ENCODE measurements at places on chromosomes 1 and 21.

GRCh38 chr21:43866260-43866629 is 1.2 kb downstream of the AGPAT3 start:
- peak; percentile 54 for DNase-seq

DNA sequence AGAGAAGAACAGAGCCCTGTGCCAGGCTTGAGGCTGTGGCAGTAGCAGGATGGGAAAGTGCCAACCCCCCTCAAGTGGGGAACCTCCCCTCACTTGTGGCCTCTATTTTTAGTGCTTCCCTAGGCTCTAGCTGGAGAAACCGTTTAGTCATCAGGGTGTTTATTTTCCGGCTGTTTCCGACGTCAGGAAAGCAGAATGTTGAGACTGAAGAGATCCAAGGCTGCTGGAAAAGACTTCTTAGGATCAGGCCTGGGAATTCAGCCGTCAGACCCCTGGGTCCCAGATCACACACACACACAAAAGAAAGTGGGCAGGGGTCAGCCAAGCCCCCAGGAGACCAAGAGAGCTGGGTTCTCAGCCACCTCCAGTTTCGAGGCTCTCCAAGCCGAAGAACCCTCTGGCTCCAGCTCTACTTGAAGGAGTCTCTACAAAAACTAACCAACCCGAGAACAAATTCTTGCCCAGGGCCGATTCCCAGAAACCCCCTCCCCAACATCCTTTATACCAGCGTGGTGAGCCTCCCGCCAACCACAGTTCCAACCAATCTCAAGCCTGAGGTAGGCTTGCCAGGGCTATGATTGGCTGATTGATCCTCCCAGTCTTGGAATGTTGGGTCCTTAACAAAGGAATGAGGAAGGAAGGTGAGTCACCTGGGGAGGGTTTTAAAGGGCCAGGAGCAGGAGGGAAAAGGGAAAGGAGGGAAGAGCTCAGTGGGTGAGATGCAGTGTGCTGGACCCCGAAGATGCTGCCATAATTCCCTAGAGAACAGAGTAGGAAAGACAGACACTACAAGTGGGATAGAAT is 2.5 kb upstream of the MEF2D start:
- DNase-seq = no peak

DNA sequence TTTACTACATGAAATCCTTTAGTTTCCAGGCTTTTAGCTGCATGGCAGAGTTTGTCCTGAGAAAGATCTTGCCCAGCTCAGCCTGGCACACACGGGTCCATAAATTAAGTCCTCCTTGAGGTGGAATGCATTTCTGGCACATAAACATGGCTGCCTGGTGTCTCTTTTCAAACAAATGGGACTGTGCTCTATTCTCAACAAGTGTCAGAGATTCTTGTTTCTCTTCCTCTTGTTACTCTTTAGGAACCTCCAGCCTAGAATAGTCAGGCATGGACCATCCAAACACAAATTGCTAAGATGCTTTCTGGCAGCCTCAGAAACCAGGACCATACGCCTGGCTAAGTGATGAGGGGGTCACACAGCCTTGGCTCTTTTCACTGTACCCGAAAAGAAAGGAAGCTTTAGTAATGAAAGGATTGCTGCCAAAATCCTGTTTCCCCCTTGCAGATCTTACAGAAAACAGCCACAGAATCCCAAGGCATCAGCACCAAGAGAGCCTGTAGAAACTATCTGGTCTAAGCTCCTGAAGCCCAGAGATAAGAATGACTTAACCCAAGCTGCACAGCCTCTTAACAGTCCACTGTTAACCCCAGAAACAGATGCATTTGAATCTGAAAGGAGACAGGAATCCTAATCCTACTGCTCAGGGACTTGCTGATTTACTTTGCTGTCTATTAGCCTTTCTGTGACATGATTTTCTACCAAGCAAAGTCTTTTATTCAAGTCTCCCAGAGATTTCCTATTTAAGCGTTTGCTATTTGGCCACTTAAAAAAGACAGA is 31.9 kb upstream of the NRDC start:
- no peak for DNase-seq

DNA sequence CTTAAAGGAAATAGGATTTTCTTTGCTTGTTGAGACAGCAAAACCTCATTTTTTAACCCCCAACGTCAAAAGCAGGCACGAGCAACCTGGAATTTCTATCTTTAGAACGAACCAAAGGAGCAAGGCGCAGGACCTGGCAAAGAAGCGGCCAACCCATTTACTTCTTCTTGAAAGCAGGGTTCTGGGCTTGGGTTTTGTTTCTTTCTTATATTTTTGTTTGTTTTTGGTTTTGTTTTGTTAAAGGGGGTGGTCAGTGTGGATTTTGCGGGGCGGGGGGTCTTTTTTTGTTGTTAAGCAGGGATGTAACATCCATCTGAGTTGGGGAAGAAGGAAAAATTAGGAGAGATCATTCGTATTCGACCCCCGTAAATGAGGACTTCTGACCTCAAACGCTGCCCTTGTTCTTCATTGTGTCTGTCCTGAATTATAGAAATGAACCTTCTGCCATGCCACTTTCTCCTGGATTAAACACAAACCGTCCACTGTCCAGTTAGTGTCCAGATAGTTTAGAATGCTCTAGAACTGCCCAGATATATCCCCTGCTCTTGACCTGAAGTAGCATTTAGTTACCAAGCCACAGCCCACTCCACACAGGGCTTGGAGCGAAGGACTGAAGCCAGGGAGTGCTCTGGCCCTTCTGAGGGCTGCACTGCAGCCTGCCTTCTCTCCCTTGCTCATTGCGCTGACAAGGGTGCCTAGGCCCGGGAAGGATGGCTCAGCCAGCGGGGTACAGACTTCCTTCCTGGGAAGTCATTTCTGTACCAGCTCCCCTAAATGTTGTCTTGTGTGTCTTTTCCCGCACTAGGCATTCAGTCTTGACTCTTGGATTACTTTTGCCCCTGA is 909 bp upstream of the APP start:
- DNase-seq = no peak

DNA sequence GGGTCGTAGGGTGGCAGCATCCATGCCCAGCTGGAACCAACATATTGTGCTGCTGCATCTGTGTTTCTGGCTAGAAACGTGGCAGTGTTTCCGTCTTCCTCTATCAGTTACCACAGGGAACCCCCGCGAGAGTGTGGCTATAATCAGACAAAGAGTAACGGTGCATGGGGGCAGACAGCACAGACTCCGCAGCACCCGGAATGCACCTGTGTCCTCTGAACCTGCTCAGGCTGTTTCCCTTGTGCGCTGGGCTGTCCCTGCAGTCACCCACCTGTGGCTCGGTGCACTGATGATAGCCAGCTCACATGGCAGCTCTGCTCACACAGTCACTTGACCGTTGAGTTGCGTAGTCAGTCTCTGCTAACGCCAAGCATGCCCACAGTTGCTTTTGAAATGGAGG is 11.4 kb upstream of the PCBP3 start:
- no peak for DNase-seq

- DNase-seq = no peak
These were observed 151.6 kb downstream of the SDCCAG8 start for GRCh38 chr1:243407284-243408018.

- no peak for DNase-seq
These were observed 428.0 kb upstream of the CAMK1G start for GRCh38 chr1:209155546-209155945.

DNA sequence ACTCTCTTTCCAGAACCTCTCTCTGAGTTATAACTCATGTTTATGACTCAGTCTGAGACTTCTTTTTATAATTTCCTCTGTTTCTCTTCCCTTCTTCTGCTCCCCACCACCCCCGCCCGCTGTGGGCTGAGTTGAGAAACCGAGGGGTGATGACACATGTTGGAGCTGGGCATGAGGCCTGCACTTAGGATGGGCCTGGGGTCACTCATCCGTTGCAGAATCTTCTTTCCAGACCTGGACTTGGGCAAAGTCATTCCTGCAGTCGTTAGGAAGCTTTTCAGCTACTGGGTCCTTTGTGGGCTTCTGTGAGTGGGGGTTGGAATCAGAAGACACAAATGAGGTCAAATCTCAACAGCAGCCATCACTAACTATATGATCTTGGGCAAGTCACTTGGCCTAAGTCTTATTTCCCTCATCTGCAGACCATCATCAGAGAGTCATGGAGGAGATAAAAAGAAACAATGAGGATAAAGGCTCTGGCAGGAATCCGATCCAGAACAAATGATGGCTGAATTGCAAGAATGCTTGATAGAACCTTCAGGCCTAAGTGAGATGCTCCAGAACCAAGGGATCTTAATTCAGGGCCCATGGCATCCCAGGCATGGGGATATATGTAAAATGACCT is 53.4 kb downstream of the RPS6KA1 start:
- DNase-seq = peak; percentile 78

DNA sequence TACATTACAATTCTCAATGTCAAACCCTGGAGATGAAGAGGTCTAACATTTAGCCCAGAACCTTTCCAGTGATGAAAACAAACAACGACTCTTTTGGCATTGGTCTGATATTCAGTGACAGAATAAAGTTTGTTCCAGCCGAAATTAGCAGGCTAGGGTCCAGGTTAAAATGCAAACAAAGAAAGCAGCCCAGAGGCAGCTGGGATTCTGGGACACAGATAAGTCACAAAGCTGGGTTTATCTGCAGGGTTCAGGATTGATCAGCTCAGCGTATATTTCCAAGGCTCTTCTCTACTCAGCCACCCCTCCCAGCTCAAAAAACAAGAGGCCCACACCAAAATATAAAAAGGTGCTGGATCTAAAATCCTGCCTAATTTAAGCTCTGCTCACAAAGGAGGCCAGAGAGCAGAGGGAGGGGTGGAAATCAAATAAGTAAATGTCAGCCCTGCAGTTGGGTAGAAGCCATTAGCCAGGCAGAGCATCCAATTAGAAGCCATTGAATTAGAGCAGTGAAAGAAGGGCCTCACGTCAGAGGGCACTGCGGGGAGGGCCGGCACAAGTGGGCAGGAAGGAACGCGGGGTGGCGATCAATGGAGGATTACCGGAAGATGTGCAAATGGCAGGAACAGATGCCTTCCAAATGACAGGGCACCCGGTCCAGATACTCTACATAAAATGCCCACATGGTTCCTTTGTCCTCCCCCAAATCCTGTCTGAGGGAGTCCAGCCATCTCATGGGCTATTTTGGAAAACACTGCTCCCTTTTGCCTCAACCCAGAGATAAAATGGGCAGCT is 3.2 kb upstream of the KLHDC8A start:
- DNase-seq = no peak

DNA sequence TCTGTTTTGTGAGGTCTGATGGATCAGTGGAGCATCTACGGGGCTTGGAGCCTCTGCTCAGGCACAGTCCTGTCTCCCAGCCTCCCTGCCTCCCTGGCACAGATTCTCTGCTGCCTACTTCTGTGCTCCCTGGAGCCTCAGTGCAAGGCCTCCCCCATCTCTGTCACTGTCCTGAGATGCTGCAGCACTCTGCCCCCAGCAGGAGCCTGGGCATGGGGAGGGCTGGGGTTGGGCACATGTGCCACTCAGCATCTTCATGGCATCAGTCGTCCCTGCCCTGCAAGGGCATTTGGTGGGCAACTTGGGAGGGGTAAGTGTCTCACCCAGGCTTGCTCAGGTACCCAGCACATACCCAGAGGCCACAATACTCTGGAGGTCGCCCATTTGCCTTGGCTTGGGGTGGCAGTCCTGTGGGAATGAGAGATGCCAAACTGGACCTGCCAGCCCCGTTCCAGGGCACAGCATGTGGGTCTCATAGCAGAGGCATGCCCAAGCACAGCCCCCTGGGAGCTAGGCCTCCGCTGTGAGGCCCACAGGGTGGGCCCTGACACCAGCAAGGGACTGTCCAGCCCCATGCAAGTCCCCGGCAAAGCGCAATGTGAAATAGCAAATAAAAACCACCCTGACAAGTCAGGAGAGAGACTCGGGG is 28.7 kb downstream of the PADI3 start:
- DNase-seq = no peak

- DNase-seq = no peak
These were observed 25.9 kb downstream of the PSMB2 start for GRCh38 chr1:35615440-35615839.

DNA sequence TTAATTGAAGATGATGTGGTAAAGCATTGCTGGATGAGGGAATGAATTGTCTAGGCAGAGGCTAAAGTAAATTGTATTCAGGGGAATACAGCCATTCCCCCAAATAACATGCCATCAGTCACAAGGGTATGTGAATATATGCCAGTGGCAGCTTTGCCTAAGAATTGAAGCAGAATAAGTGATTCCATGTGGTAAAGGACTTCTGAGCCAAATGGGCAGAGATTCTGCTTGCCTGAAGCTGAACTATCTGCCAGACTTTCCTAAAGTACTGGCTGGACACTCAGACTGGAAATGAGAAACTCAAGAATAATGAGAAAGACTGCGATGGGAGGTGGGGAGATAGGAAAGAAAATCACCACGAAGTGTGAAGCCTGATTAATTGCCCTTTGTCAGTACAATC is 2.4 kb downstream of the LIX1L start:
- DNase-seq = no peak

DNA sequence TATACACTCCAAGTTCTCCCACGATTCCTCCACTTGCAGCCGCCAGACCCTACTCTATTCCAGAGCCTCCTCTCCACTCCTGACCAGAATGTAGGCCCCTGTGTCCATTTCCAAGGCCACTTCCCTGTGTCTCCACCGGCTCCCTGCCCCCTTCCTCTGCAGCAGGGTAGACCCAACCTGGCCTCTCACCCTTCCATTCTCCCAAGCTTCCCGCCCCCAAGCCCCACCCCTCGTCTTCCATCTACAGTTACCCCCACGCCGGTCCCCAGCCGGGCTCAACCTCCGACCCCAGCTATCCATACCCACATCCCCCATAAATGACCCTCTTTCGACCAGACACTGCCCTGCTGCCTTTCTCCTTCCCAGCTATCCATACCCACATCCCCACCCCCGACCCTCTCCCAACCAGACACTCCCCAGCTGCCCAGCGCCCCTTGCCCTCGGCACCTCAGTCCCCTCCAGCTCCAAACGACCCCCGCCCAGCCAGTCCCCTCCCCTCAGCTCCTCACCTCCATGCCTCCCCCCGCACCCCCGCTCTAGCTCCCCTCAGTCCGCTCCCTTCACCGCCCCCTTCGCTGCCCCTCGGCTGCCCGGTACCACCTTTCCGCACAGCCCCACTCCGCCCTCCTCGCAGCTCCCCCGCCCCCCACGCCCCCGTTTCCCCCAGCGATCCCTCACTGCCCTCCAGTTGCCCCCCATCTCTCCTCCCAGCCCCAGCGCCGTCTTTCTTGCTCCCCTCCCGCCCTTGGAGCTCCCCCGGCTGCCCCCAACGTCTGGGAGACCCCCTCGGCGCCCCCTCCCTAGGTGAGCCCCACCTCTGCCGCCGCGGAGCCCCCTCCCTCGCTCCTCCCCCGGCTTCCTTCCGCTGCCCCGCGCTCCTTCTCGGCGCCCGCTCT is 670 bp downstream of the RAB3B start:
- no peak for DNase-seq

GRCh38 chr1:186175588-186175987 is 199.5 kb downstream of the TPR start:
- no peak for DNase-seq

- DNase-seq = no peak
These were observed 122.6 kb upstream of the PPP2R5A start for GRCh38 chr1:212162635-212163034.

DNA sequence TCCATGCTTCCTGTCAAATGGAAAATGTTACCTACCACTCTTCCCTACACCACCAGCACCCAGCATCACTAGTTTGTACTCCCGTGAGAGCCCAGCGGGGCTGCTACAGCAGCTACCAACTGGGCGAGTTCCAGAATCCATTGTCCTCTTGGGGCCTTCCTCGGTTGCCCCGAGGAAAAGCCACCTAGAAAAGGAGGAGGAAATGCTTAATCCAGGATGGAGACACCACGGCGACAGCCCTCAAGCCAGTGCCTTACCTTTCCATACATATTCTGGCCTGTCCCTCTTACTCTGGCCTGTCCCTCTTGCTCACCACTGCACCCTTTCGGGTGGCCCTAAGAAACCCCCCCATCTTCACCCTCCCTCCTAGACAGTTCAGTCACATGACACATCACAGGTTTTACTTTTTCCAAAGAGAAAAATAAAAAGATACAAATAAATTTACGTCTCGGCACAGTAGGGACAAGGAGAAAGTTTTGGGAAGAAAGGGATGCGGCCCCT is 478 bp downstream of the RIT1 start:
- DNase-seq = no peak

Measured in stimulated activated CD8-positive, alpha-beta memory T cell treated with anti-CD3 and anti-CD28 coated beads, Interleukin-15, amount 100 ng/mL, for 48 hours (primary cell).